ENCODE measurements at places on chromosomes 3 and 15. TPM values are rescaled to one million over a fixed set of nuclear protein-coding genes. Genes with fewer than 3 reads are reported as not detected.

Gene DNAH12
- 0.82 TPM for total RNA-seq

Gene ARL6IP5
- total RNA-seq = 68.5 TPM

Gene SEMA7A
- total RNA-seq = 21.6 TPM

Gene GLDN
- total RNA-seq = 2.0 TPM

Gene PPP1R14D
- total RNA-seq = not detected

Gene OXSM
- total RNA-seq = 10.6 TPM
